Aorta (tissue), 5 donors: ENCODE measurements at places on chromosomes 11 and 22. TPM values are rescaled to one million over a fixed set of nuclear protein-coding genes. Genes with fewer than 3 reads are reported as not detected.

FAM118A gene
- total RNA-seq, result 59.2 TPM

CNTN5 gene
- total RNA-seq, result 2.9 TPM

VPS11 gene
- 24.9 TPM for total RNA-seq

SCARF2 gene
- 35.4 TPM for total RNA-seq

TKFC gene
- 18.9 TPM for total RNA-seq

SPI1 gene
- total RNA-seq, result 41.0 TPM

NAV2 gene
- 84.6 TPM for total RNA-seq

MMP13 gene
- total RNA-seq, result not detected

VPREB1 gene
- not detected for total RNA-seq

SYT12 gene
- 4.7 TPM for total RNA-seq

DNA sequence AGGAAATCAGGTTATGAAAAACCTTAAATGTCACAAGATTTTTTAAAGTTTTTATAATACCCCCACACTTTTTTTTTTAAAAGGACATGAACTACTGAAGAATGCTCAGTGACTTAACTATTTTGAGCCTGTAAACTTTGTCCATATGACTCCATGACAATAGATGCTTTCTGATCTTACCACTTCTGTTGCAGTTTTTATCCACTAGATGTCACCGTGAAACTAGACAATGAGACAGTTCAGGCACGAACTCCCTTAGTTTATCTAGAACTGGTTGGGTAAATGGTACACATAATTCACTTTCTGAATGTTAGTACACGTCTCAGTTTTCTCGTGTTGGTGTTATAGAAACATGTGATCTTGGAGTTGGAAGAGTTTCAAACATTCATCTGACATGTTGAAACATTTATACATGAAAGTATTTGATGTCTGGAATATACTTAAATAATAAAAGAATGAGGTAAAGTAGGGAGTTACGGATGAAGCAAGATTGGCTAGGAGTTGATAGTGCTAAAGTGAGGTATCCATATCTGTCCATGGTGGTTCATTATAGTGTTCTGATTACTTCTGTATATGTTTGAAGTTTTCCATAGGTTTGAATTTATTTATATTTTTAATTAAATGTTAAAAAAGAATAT, 8.1 kb downstream of the CCDC15 start:
- no peak for DNase-seq

GRCh38 chr11:130827451-130828377, 88.6 kb downstream of the SNX19 start:
- peak; percentile 81 for DNase-seq

- no peak for DNase-seq
Measured at GRCh38 chr11:118002541-118003423, 16.6 kb downstream of the IL10RA start.

GRCh38 chr22:46929046-46929709, 166.7 kb downstream of the TBC1D22A start:
- no peak for DNase-seq

DNA sequence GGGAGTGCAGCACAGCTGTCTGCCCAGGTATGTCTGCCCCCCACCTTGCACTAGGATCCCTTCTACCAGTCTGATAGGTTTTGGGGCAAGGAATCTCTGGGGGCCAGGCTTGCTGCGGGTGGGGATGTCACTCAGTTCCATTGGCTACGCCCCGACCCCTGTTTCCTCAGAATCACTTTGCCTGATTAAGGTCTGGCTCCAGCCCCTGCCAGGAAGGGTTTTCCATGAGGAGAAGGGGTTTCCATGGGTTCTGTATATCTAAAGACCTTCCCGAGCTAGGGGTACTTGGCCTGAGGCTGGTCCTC, 14.0 kb downstream of the OTOG start:
- peak; percentile 53 for DNase-seq

DNA sequence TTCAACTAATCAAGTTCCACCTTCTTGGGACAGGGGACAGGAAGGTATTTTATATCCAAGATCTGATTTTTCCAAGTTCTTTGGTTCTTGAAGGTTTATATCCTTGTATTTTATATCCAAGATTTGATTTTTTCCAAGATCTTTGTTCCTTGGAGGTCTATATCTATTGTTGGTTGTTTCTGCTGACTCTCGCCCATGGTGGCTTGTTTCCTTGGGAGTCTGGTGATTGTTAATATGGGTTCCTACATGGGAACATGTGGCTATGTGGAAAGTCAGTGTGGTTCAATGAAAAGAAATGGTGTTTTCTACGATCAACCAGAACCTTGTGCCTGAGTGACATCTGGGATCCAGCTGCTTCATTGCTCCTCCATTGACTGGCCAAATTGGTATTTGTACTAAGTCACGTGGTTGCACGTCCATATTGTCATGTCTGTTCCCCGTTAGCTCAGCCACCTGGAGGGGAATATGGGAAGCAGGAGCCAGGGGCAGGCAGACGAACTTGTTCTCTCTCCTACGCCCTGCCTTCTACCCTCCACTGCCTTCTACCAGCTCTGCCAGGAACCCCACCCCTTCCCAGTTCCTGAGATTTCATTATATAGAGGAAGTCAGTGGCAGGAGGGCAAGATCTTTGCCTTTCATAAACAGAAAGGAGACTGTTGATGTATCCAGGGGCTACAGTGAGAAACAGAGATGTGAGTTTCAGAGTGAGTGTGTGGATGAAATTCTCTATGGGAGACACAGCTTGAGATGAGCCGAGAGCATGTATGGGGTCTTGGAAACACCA, 11.1 kb upstream of the CSF2RB start:
- no peak for DNase-seq

DNA sequence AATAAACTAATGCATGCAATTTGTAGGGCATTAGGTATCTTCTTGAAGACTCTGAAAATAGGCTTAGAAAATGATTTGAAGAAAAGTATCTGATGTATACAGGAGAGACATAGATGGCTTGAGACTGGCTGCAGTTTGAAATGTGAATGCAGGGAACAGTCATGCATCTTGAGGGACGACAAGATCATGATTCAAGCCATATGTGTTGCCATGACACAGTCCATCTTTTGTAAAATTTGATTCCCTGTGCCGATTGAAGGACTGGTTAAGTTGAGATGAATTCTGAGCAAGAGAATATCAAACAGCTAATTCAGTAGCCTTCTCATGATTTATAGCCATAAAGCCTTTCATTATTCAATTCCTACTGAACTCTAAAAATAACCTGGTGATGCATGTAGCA, 231.6 kb downstream of the CASP12 start:
- no peak for DNase-seq

GRCh38 chr11:35734669-35735410, 72.3 kb downstream of the TRIM44 start:
- DNase-seq, result no peak

DNA sequence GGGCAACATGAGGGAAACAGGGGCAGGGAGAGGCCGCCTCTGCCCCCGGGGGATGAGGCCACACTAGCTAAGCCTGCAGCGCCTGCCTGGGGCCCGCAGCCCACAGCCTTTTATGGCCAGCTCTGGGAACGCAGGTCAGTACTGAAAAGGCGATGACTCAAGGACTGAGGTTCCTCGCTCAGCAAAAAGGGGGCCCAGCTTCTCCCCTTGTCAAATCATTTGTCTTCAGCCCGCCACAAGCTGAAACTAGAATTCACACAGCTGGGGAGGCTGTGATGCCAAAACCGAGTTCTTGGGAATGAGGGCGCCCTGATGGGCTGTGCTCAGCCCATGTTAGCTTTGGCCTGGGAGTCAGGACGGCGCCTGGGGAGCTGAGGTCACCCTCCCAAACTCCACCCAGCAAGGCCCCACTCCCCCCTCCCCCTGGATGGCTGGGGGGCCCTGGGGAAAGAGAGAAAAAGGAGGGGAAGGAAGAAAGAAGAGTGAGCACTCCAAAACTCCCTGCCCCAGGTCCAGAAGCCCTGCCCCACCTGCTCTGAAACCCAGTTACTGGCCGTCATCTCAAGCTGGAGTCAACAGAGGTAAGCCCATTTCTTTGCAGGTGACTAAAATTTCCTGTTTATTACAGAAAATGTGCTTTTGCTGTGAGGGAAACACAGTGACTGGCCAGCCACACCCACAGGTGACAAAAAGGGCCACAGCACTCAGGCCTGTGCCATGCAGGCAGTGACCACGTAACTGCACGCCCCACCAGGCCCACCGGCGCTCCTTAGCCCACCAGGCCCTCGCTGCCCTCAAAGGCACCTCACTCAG, 13.7 kb downstream of the EHD1 start:
- peak; percentile 93 for DNase-seq

DNA sequence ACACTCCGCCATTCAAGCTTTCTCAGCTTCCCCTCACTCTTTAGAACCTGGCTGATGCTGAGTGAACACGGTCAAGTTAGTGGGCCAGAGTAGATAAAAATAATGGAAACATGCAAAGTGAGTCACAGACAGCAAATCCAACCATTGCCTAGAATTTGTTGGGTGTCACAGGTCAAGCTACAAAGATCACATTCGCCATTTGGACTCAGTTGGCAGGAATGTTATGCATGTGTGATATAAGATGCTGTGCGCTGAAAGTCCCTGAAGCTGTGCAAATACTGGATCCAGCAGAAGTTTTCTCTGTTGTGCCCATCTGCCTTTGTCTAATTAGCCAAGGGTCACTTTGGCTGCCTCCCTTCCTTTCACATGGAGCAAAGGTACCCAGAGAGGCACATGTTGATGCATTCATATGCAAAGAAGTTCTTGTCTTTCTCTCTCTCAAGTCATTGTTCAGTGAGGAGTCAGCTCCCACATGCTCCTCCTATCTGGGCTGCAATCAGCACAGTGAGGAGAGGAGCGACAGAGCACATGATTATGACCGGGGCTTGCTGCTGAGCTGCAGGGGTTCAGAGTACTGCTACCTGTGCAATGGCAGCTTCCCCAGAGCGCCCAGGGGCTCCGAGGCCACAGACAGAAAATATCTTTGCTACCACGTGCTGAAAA, 39.7 kb downstream of the FLI1 start:
- no peak for DNase-seq

GRCh38 chr22:48426466-48427380, 1401.0 kb downstream of the BRD1 start:
- DNase-seq, result peak; percentile 22

DNA sequence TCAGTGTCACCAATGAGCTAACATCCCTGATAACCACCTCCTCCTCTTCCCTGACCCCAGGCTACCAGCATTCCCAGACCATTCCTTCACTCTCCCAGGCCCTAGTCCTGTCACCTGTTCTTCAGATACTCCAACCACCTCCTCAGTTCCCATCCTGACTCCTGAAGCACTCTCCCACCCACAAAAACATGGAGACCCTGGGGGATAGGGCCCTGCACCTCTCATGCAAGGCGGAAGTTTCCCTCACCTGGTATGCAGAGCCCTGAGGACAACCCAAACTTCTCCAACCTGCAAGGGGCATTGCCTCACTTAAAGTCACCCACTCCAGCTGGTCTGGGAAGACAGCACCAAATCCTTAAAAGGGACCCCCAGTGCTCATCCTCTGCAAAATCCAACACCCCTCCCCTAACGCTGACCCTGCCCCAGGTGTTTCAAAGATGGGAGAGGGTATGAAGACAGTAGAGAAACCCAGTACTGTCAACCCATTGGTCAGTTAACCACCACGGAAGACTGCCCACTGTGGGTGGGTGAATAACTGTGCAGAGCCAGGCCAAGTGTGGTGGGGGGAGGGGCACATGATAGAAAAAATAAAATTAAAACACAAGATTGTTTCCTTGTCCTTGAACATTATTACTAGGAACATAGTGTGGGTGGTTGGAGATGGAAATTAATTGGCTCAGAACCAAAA, 1.4 kb downstream of the TNKS1BP1 start:
- no peak for DNase-seq

GRCh38 chr11:133902506-133902905, 54.3 kb downstream of the IGSF9B start:
- DNase-seq, result no peak

DNA sequence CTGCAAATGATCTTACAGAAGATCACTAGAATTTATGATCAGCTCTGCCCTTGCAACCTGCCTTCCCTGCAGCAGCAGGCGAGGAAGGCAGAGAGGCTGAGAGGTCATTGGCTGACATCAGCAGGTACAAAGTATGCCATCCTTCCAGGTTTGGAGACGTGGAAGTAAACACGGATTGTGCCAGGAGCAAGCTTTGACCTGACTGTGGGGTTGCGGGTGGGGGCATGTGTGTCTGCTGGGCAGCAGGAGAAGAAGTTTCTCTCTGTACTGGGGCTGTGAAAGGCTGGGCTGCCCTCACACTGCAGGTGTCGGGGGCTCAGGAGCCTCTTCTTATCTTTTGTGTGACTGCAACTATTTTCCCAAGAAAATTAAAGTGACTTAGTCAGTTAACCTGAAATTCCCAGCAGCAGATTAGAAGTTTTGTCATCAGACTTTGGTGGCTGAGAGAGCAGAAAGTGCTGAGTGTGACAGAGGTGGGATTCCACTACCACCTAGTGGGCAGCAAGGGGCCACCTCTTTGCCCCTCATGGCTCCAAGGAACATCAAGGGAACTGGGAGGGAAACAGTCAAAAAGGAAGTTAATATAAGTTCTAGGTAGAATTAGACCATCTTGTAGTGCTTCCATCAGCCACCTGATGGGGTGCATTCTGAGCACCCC, 565.9 kb downstream of the ETS1 start:
- DNase-seq, result no peak

DNA sequence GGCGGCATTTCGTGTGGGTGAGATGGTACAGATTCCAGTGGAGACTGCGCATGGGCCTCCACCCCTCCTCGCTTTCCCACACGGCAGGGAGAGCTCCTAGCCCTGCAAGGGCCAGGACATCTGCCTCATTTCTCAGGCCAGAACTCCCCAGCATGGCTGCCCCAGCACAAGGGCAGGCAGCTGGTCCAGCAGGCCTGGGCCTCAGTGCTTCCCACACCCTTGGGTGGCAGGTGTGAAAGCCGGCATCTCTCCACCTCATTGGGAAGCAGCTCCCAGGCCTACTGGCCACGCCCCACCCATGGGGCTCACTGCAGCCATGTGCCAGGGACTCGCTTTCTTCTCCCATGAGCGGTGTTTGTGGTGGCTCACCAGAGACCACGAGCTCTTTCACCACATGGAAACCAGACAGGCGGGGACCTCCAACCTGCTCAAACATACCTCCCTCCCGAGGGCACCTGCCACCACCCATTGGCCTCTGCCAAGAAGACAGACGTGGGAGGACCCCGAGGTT, 79.1 kb downstream of the NAT10 start:
- no peak for DNase-seq

DNA sequence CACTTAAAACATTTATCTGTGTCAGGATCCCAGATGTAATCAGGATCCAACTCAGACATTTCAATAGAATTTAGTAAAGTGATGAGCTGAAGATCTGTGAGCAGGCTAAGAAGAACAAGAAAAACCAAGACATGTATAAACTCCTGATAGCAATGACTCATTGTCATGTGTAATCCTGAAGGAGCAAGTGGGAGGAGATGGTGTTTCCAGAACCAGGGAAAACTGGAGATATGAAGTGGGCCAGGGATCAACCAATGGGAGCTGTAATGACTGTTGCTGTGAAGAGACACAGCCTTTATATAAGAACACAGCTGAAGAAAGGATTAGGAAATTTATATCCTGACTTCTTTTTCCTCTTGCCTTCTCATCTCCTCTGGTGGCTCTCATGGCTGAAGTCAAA, 682.5 kb upstream of the ARHGAP42 start:
- no peak for DNase-seq

DNA sequence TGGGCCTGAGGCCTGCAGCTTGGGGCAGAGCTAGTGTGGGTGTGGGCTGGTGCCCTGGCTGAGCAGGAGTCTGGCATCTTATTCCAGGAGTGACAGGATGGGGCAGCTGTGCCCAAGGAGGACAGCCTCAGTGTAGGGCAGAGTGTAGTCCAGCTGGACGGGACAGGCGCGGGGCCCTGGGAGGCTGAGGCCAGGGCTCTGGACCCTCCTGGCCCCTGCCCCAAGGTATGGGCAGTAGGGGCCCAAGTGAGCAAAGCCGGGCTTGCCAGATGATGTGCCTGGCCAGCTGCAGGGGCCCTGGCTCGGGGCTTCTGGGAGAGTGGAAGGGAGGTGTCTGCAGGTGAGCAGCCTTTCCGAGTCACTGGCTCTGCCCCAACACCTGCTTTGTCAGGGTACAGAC, 1190.9 kb downstream of the BRD1 start:
- no peak for DNase-seq
